ENCODE measurements at places on chromosomes 7 and 10.
A peak's percentile ranks its signal among the peaks of the same experiment; 100 is the strongest.

DNA sequence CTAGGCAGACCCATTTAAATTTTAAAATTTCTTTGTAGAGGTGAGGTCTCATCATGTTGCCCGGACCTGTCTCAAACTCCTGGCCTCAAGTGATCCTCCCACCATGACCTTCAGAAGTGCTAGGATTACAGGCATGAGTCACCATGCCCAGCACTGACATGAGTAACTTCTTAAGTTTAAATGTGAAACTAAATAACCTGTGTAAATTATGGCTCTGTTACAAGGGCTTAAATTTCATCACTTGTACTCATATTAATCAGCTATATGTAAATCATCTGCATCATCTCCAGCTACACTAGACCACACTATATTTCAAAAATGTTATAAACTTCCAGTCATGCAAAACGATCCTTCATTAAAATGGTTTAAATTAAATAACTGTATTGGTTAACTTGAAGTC lies 56.1 kb downstream of the ATAD1 start:
- DNase-seq: peak; percentile 73

- peak; percentile 39 for DNase-seq
Measured at GRCh38 chr10:119209035-119209735, 1.8 kb downstream of the GRK5 start.

- no peak for DNase-seq
Measured at GRCh38 chr7:111045449-111045848, 45.5 kb upstream of the LRRN3 start.

DNA sequence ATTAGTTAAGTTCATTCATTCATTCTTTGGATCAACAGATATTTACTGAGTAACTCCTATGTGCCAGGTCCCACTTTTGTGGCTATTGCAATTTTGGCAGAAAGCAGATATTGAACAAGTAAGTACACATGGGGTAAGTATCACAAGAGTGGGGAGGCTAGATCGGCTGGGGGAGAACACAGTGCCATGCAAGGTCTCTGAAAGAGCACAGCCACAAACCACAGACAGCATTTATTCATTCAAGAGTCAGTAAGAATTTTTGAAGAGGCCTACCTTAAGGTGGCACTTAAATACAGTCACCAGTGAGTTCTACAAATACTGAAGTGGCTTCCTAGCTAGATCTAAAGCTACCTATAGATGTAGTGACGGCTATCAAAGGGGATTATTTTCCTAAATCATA lies 304.2 kb downstream of the RNLS start:
- peak; percentile 63 for DNase-seq

GRCh38 chr10:74419491-74419951 lies 268.5 kb downstream of the ADK start:
- DNase-seq: no peak

- DNase-seq: no peak
Measured at GRCh38 chr7:140333223-140333622, 65.1 kb downstream of the SLC37A3 start.
